ENCODE measurements at places on chromosomes 7 and 10.

GRCh38 chr10:2981361-2981801 is 86.0 kb upstream of the PFKP start:
- no peak for DNase-seq

DNA sequence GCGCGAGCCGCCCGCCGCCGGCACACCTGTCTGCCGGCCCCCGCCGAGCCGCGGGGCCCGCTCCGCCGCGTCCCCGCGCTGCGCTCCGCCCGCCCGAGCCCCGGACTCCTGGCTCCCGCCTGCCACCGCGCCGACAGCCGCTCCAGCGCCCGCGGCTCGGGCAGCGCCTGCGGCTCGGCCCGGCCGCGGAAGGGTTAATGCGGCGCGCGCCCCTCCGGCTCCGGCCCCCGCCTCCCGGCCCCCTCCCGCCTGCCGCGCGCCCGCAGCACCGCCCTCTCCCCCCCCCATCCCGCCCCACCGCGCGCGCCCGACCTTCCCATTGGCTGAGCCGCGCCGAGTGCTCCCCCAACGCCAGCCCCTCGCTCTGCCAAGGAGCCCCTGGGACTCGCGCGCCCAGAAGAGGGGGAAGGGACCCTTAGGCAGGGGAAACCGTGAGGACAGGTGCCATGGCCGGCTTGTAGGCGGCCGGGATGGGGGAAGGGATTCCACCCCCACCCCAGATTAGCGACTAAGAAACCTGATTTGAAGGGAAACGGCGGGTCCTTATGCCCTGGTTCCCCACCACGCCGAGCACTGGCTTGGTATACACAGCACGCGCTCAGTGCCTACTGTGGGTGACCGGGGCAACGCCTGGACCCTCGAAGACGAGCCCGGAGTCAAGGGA is at the start of gene KCNH2:
Gene KCNH2, minus strand, starts transcription at position 196 of the 664 bp plus-strand sequence. CDS start 408 bp downstream, outside the sequence.
- no peak for DNase-seq

- no peak for DNase-seq
Observed at GRCh38 chr10:101495324-101495925, 92.6 kb downstream of the POLL start.

GRCh38 chr7:155468785-155469148 is 10.8 kb downstream of the EN2 start:
- no peak for DNase-seq

- no peak for DNase-seq
Observed at GRCh38 chr7:5615190-5616070, 166.0 kb downstream of the RNF216 start.

DNA sequence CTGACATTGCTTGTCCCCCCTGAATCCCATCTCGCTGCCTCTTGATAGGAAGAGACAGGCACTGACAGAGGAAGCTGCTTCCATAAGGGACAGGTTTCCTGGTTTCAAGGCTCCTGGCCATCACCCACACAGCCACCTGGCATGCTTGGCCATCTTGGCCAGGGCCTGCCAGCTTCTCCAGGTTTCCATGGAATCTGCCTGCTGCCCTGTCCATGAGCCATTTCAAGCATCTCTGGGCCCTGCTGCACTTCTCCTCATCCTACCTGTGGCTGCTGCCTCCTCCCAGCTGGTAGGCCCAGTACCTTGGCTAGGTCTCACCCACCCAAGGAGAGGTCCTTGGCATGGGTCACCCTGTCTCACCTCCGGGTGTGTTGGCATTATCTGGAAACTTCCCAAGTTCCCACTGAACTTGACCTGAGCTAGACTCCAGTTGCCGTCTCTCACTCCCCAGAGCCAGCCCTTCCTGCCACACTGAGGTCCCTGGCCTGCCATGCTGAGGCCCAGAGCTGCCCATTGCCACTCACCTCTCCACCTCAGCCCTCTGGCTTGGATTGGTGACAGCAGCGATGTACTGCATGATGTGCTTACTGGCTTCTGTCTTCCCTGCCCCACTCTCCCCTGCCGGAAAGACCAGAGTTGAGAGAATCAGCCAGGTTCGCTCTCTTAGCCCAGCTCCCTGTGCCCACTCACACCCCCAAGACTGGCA is 2.6 kb downstream of the MYO1G start:
- no peak for DNase-seq

GRCh38 chr10:20931156-20931795 is 34.2 kb upstream of the NEBL start:
- no peak for DNase-seq

- no peak for DNase-seq
Observed at GRCh38 chr7:74656441-74656836, 1.1 kb upstream of the GTF2I start.

DNA sequence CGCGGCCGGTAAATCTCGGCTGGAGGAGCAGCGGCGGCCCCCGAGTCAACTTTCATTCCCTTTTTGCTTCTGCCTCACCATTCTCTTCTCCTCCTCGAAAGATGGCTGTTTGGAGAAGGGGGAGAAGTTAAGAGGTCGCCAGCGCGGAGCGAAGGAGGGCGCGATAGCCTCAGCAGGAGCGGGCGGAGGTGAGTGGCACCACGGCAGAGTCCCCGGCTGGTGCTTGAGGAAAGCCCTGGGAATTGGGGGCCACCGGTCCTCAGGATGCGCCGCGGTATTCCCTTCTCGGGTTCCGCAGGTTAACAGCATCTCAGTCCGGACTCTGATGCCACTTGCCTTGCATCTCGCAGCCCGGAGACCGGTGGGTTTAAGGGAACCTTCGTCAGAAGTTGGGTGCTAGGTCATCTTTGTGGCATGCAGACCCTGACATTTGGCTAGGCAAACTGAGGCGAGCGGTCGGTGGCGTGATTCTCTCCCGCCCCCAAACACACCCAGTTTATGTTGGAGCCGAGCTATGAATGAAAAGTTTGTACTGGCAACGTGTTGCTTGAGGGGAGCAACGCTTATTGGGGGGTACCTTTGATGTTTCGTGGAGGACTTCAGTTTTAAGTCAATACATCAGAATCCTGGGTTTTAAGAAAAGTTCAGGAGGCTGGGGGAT is 59.5 kb upstream of the PRPS1L1 start:
- no peak for DNase-seq

All from SK-N-MC (cell line).